ENCODE measurements at places on chromosomes 7 and 10.
A peak's percentile ranks its signal among the peaks of the same experiment; 100 is the strongest.

DNA sequence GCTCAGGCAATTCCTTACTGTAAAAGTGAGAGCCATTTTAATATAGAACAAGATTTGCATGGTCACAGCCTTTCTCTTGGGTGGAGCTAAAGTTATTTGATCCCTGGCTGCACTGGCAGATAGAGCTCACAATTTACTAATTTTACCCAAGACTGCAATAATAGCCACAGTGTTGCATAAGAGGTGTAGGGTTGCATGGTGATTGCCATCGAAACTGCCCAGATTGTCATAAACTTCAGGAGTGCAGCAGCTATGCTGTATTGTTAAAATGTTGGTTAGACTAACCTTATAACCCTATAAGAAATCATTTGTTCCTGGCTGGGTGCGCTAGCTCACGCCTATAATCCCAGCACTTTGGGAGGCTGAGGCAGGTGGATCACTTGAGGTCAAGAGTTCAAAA is 50.0 kb downstream of the VCL start:
- DNase-seq, result no peak

DNA sequence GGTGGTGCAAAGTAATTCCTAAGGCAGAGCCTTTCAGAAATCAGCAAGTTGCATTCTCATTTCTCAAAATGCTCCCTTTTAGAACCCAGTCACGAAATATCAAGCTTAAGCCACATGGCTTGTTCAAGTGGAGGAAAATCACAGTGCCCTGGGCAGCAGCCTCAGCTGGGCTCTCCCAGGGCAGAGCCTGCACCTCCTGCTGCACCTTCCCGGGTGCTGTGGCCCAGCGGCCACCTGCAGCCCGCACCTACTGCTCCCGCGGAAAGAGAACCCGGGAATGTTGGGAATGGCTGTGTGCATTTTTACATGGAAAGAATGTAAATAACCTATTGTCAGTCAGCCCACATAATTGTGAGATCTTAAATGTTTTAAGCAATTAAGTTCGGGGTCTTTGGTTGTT is 396.5 kb upstream of the VSTM2A start:
- no peak for DNase-seq

- no peak for DNase-seq
Observed at GRCh38 chr7:102122026-102122425, 164.6 kb upstream of the SH2B2 start.

- no peak for DNase-seq
Observed at GRCh38 chr10:66811211-66811610, 114.6 kb upstream of the LRRTM3 start.

- DNase-seq, result no peak
Observed at GRCh38 chr7:9978106-9979064, 995.3 kb upstream of the PHF14 start.

- peak; percentile 23 for DNase-seq
Observed at GRCh38 chr7:23106057-23106822, 655 bp downstream of the KLHL7 start.

- DNase-seq, result no peak
Observed at GRCh38 chr10:86207226-86207625, 159.4 kb downstream of the GRID1 start.

- DNase-seq, result peak; percentile 62
Observed at GRCh38 chr10:102583435-102584417, 60.6 kb upstream of the TRIM8 start.

DNA sequence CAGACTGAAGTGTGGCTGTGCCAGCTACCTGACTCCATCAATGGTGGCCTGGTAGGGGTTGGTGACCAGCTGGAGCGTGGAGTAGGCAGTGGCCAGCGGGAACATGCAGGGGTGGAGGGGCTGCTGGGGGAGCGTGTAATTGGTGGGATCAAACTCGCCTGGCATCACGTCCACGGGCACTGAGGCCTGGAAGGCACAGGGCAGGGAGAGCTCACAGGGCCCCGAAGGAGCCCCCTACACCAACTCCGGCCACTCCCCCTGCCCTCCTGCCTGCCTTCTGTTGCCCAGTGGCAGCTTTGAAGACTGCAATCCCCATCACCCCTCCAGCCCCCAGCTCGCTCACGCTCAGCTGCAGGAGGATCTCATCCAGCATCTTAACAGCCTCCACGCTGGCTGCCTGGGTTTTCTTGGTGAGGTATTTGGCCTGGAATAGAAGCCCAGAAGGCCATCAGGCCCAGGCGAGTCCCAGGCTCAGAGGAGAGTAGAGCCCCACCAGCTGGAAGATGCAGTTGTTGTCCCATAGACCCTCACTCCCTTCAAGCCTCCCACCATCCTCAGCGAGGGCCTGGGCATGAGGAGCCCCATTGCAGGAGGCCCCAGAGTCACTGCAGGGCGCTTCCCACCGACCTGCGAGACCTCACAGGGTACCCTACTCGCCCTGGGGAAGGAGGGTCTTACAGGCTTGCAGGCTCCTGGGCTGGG is 7.1 kb downstream of the POLD2 start:
- DNase-seq, result no peak

DNA sequence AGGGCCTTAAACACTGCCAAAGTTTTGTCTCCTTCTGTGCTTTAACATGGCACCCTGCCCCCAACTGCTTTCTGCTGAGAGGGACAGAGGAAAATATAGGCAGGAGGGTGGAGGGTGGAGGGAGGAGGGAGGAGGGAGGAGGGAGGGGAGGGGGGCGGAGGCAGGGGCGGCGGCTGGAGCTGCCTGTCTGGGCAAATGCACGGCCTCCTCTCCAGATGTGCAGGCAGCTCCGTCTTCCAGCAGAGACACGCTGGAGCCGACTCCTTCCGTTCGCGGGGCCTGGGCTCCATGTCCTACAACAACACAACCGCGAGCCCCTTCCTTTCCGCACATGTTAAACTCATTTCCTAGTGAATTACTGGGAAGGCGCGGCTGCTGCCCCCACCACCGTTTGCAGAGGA is 14.2 kb downstream of the EBF3 start:
- DNase-seq, result no peak

- DNase-seq, result peak; percentile 73
Observed at GRCh38 chr10:11017570-11018431, at the start of gene CELF2. TSS of gene CELF2 (plus strand) at chr10:11017872. CDS start at chr10:11018090, 218 bp downstream.

DNA sequence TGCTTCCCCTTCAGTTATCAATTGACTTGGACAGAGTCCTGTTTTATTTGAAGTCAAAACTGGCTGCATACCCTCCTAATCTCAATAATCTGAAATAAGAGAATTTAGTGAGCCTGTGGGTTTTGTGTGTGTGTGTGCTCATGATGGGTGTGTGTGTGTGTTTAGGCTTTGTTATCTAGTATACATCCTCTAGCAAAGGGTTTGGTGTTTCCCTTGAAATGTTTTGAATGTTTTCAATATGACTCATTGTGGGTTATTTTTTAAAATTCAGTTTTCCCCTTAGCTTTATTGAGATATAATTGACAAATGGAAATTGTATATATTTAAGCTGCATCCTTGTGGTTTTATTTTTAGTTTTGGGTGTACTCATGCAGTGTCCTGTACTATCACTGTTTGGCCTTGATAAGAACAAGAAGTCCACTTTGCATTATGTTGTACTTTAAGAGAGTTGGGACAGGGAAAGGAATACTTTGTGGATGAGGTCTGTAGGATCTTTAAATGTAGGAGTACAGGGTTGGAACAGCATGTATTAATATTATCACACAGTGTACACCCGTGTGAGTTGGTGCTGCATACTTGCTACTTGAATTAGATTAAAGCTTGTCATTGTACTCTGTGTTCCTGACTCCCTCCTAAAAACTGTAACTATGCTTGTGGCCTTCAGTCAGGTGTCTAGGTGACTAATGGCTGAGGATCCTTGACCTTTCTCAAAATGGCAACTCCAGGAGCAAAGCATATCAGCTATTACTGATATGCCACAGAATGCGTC is 58.3 kb downstream of the VCL start:
- DNase-seq, result no peak

GRCh38 chr10:120599200-120599724 is 142.2 kb downstream of the PLPP4 start:
- no peak for DNase-seq

- DNase-seq, result no peak
Observed at GRCh38 chr10:12512332-12513002, 163.1 kb downstream of the CAMK1D start.

GRCh38 chr10:86821388-86821999 is 65.1 kb downstream of the BMPR1A start:
- no peak for DNase-seq

GRCh38 chr10:116216676-116217075 is 56.3 kb downstream of the GFRA1 start:
- DNase-seq, result no peak

- DNase-seq, result no peak
Observed at GRCh38 chr7:64873155-64873500, 29.9 kb upstream of the ZNF273 start.

GRCh38 chr7:104074529-104074928 is 85.1 kb upstream of the RELN start:
- no peak for DNase-seq

DNA sequence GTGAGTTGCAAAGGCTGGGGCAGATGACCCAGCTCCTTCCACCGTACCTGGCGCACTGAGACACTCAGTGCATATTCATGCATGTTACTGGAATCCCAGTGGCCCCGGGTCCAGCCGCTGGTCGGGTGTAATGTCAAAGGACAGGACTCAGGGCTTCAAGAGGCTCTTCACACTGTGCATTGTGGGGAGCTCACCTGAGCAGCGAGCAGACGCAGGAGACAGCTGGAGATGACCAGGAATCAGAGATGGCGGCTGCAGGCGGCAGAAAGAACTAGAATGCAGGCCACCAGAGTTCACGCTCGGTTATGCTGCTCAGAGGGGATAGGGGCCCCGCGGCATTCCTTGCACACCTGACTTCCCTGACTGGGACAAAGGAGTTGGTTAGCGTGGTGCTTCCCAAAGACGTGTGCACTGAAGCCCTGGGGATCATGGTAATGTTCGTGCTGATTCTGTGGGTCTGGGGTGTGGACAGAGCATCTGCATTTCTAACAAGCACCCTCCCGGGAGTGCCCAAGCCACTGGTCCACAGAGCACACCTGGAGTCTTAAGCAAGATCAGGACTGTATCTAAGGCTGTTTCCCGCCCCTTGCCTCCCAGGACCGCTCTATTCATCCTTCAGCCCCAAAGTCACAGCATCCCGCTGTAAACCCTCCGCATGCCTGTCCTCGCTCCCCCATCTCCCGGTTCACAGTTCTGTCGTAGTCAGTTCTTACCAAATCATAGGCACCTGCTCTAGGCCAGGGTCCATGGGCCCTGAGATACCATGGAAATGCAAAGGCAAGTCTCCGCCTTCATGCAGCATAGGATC is 71.0 kb downstream of the MKI67 start:
- DNase-seq, result no peak

DNA sequence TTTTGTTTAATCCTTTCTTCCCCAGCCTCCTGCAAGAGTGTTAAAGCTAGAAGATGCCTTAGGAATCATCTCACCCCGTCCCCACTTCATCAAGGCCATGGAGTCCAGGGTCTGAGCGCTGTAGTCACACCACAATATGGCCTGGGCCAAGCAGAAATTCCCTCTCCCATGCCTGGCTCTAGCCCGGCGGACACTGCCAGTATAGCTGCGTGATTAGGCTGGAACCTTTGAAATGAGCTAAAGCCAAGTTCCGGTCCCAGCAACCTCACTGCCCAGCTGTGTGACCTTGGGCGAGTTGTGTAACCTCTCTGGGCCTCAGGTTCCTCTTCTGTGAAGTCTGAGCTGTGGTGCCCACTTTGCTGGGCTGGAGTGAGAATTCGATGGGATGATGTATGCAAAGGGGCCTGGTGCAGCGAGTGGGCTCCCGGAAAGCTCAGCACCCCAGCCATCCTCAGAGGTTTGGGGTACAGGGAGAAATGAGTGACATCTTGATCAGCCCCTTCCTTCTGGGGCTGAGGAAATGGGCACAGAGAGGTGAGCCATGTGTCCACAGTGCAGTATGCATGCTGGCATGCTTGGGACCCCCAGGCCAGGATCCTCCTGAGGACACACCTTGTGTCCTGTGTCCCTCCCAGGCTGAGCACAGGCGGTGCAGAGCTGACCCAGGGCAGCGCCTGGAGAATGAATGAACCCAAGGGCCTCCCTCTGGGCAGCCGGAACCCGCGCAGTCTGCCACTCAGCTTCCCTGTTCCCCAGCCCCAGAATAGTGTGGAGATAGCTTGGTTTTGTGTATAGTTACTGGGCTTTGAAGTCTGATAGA is 118.6 kb downstream of the ZMIZ1 start:
- DNase-seq, result no peak

GRCh38 chr10:9848981-9849380 is 1168.7 kb upstream of the CELF2 start:
- DNase-seq, result no peak

- DNase-seq, result no peak
Observed at GRCh38 chr10:127314797-127315196, 118.4 kb upstream of the INSYN2A start.

GRCh38 chr10:11288302-11288701 is 270.6 kb downstream of the CELF2 start:
- DNase-seq, result no peak

- no peak for DNase-seq
Observed at GRCh38 chr7:148723846-148724245, 25.1 kb downstream of the CUL1 start.

DNA sequence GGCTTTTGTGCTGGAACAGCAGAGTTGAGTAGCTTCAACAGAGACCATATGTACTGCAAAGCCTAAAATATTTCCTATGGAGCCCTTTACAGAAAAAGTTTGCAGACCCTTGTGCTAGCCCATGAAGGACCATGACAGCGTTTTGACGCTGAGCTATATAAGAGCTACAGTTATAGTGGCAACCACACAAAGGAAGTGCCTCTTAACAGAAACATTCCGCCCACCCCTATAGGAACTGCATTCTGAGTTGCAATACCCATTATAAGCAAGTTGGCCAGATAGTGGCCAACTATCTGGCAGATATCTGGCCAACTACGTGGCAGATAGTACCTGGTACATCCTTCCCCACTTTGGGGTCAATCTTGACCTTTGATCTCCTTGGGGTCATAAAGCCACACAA is 47.5 kb upstream of the DMBT1 start:
- no peak for DNase-seq

DNA sequence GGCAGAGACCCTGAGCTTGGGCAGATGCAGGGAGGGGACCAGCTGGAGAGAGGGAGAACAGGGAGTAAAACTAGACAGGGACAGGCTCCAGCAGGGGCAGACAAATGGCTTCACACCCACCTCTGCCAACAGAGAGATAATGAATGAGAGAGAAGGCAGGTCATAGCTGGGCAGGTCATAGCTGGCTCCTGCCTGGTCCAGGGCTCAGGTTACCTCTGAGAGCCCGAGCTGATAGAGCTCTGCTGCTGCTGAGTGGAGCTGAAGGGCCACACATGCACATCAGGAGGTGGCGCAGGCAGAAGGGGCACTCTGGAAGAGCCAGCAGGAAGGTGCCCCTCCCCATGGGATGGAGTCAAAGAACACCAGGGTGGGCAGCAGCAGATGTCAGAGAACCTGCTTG is 154.2 kb downstream of the GFRA1 start:
- no peak for DNase-seq

- DNase-seq, result no peak
Observed at GRCh38 chr7:105131033-105131656, 117.1 kb downstream of the KMT2E start.

GRCh38 chr7:4147926-4148620 is 534.0 kb upstream of the FOXK1 start:
- no peak for DNase-seq

DNA sequence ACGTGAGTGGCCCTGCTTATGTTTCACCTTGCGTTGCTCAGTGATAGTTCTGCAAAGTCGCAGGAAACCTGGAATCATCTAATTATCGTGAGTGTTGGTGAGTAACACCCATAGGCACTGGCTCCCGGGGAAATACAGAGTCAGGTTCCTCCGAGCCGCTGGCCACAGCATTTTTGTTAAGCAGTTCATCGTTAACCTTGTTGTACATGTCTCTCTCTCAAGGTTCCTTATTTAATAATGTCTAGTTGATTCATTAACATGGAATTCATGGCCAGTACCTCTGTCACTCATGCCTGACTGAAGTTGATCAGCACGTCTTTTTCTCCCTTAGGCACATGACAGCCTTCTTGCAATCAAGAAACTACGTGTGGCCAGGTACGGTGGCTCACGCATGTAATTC is 3.1 kb upstream of the ZFAND2A start:
- DNase-seq, result no peak

Data from progenitor cell of endocrine pancreas (in vitro differentiated cells).